ENCODE measurements at places on chromosomes 13 and 19.

DNA sequence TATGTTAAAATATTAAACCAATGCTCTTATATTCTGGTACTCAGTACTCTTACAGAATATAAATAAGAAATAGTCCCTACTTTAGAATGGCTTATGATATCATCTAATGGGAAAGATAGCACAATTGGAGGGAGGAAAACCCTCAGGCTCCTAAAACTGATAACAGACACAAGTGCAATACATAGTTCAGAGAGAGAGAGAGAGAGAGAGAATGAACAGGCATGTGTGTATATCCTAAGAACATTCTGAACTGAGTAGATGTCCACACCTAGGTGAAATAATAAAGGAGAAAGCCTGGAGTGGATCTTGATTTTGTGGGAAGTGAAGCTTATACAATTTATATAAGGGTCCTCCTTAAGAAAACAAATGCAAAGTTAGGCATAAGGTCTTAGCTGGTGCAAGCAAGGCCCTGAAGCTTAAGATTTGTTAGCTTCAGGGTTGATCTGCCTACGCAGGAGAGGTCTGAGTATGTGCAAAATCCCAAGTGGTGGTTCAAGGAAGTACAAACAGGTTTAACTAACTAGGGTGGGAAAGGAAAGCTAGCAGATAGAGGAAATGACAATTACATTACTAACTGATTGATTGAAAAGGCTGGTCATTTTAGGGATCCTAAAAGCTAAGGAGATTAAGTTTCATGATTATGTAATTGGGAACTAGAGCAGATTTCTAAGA, 53.3 kb downstream of the SOX21 start:
- no peak for DNase-seq

DNA sequence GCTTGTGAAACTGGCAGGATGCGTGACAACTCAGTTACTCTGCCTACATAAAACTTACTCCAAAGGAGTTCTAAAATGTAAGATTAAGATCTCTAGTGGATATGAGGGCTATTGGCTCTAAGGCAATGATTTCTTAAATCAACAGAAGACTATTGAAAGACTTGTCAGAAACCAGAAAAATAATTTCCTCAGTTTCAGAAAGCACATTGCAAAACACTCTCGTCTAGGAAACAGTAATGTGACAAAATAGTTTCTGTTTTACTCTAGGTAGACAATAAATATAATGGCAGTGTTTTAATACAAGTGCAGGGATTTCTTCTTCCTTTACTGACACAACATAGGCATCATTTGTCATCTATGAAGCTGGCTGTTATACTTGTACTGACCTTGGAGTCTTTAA, 230.1 kb downstream of the KCTD12 start:
- DNase-seq, result no peak

- DNase-seq, result no peak
Measured at GRCh38 chr19:21166436-21166835, 24.6 kb downstream of the ZNF431 start.

DNA sequence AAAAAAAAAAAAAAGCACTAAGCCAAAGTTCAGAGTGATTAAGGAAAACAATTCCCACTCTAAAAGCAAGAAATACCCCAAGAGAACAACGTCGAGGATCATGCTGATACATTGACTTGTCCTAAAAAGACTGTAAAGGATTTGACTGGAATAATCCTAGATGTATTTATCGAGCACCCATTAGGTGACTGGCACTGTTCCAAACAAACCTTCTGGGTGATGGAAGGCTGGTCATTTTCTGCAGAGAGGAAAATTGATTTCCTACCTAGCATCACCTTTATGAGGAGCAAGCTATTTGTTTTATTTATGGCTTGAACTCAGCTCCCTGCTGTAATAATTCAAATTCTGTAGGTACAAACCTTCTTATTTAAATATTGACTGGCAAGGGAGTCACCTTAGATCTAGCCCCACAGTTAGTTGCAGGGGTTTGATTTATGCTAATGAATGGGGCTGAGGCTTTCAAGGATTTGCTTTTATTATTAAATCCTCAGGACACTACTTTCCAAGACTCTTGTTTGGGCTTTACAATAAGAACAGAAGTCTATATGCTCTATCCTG, 471.0 kb downstream of the OLFM4 start:
- no peak for DNase-seq

GRCh38 chr19:1865172-1866010, 2.0 kb upstream of the KLF16 start:
- no peak for DNase-seq

GRCh38 chr13:67106502-67107057, 123.6 kb downstream of the PCDH9 start:
- no peak for DNase-seq

GRCh38 chr19:46495786-46496099, at the start of gene PNMA8B:
TSS of gene PNMA8B (minus strand) at chr19:46495867. CDS start at chr19:46495465, 402 bp downstream.
- DNase-seq, result no peak

DNA sequence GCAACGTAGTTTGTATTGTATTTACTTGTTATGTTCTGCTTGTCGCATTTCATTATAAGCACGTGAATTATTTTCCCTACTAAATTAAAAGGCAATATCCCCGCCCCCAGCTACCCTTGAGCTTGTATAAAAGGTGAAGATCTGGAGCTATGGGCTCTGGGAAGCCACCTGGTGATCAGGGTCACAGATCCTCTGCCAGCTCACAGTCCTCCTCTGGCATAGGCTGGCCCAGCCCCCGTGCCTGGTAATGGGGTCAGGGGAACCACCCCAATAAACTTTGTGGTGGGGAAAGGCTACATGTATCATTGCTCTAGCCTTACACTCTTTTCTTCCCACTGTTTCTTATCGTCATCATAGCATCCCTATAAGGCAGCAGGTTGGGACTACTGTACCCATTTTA, 190.2 kb upstream of the TSHZ3 start:
- no peak for DNase-seq

DNA sequence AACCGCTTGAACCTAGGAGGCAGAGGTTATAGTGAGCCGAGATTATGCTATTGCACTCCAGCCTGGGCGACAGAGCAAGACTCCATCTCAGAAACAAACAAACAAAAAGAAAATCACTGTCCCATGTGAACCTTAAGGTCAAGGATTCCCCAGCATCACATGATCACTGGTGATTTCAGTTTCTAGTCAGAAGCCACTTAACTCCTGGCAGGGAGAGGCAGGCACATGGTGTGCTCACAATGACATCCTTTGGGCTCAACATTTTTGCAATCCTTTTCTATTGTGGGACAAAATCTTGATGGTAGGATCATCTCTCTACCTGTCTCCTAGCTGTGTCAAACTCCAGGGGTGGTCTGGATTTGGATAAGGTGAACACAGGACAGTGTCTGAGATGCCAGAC, 12.1 kb downstream of the AKAP8 start:
- DNase-seq, result no peak

DNA sequence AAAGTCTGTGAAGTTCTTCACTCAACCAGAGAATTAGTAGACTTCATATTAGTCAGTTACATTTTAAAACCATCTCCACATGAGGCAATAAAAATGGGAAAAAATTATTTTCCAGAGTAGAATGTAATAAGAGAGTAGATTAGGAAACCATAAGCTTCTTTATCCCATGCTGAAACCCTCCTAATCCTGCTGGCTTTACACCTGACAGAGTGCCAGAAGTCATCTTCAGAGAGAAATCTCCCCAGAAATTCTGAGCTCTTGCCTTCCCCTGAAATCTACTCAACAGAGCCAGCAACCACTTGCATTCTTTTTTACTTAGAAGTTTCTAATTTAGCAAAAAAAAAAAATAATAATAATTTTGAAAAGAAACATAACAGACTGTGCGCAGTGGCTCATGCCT, 279.9 kb downstream of the NHLRC3 start:
- DNase-seq, result no peak

- DNase-seq, result no peak
Measured at GRCh38 chr13:66965181-66965580, 265.0 kb downstream of the PCDH9 start.

DNA sequence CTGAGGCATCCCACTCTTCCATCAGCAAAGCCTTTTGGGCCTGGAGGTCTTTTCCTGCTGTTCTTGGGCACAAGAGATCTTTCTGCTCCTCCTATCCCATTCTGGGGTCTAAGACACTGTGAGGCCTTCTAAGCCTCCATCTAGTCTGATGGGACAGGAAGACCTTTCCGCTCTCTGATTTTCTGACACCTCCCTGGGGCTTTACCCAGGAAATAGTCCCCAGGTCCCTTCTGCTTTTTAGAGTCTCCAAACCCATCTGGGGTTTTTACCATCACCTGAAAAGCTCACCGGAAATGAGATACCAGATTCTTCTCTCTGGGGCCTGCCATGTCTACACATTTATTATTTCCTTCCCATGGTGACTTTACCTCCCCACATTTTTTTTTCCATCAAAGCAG, 21.1 kb downstream of the CLEC17A start:
- no peak for DNase-seq

DNA sequence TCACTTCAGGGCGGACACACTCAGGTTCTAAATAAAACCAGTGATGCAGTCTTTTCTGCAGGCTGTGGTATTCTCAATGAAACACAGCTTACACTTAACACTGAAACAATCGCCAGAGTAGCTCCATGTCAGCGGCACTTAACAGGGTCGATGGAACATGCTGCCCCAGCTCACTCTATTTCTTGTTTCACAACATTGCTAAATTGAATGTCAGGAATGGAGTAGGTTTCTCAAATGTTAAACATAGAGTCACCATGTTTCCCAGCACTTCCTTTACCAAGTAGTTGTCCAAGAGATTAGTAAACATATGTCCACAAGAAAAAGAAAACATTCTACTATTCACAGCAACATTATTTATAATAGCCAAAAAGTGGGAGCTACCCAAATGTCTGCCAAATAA, 306.9 kb downstream of the SLITRK6 start:
- DNase-seq, result no peak
